Inflammatory macrophage (primary cell): ENCODE measurements at places on chromosomes 12 and 14.

DNA sequence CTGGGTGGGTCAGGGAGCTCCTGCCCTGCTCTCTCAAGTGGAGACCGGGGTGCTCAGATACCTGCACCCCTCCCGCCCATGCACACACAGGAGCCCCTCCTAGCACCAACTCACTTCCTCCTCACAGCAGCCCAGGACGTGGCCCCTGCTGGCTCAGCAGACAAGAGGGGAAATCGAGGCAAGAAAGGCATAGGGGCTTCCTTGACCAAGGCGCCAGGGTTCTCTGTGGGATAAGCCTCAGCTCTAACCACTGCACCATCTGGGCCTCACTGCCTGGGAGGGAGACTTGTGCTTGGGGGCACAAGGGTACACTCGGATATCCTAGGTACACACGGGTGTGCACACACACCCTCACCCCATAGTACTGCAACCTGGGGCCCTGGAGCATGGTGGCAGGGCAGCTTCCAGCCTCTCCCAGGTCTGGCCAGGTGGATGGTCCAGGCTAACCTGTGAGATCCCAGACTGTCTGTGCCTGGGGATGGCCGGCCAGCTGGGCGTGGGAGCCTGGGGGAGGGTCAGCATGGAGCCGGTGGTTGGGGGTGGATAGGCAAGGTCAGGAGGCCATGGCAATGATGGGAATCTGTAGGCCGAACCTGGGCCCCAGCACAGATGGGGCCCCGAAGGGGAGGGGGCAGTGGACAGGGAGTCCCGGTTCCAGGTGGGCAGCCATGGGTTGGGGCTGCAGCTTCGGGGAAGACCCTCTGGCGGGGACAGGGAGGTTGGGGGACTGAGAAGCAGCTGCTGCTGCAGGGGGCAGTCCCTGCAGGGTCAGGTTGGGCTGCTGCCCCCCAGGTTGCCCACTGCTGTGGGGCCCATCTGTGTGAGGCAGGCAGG is 312.4 kb downstream of the TMEM121 start:
- DNase-seq, result no peak

- no peak for DNase-seq
Observed at GRCh38 chr14:52429451-52429850, 115.3 kb downstream of the PTGER2 start.

GRCh38 chr14:90003526-90004307 is 48.0 kb downstream of the TDP1 start:
- no peak for DNase-seq

- no peak for DNase-seq
Observed at GRCh38 chr14:50601394-50601793, 41.4 kb downstream of the ATL1 start.

DNA sequence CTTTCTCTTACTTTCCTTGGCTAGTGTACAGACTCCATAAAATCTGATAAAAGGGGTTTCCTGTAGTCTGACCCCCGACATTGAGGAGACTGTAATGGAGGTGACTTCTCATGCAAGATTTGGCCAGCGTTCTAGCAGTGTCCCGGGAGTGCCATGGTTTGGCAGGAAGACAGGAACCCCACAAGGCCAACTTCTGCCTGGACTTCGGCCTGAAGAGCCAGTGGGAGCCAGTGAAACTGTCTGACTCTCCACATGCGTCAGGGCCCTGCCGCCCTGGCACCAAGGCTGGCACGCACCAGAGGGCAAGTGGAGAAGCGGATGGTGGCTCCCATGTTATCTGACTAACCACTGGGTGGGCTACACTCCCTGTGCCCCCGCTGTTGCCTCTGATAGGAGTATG is 70.5 kb downstream of the TMEM260 start:
- DNase-seq, result no peak

GRCh38 chr12:121770388-121770787 is 23.1 kb downstream of the RHOF start:
- DNase-seq, result no peak

DNA sequence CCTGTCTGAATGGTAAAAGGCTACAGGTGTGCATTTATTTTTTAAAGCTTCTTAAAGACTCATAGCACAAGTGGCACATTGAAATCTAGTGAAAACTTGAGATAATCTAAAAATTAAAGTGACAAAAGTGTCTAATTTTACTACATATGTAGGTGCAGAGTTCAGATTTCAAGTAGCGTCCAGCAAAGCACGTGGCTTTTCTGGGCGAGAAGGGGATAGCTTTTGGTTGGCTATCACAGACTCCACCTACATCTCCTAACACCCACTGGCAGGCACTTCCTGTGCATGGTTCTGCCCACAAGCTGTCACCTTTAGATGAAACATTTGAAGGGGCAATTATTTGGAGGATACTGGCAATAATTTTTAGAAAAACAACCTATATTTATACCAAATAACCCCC is 1.9 kb upstream of the PITPNM2 start:
- no peak for DNase-seq

- no peak for DNase-seq
Observed at GRCh38 chr14:42911642-42912041, 1305.0 kb downstream of the LRFN5 start.

- no peak for DNase-seq
Observed at GRCh38 chr12:93592641-93593406, 20.3 kb downstream of the SOCS2 start.

GRCh38 chr12:116558280-116559161 is 660 bp upstream of the MAP1LC3B2 start:
- DNase-seq, result peak; percentile 36

DNA sequence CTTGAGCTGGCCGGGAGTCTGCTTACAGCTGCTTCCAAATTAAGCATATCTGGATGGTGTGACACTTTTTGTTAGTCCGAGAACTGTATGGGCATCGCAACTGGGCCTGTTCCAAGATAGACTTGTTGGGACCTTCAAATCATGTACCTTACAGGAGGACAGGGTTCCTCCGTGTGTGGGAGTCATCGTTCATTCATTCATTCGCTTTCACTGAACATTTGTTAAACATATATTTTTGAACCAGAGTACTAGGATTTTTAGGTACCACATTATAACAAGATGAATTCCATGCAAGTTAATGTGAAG is 387 bp upstream of the IPO8 start:
- DNase-seq, result no peak

DNA sequence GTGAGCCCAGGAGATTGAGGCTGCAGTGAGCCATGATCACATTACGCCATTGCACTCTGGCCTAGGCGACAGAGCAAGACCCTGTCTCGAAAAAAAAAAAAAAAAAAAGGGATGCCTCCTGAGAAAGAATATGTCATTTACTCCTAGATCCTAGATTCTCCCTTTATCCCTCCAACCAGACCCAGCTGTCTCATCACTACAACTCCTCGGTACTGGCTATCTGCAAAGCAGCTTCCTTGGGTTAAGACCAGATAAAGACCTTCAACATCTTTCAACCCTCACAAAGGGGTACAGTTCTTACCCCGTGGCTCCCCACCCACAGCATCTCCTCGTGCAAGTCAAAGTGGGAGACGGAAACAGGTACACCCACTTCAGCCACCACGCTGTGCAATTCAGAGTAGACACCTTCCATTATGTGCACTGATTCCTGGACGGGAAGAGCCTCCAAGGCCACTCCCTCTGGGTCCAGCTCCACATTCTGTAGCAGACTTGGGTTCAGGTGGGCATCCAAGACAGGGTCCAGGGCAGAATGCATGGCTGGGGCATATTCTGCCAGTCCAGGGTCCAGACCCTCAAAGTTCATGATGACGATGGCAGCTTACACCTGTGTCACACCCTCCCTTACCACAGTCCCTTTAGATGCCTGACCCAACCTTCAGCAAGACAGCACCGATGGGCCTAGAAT is 1.1 kb downstream of the PAN2 start:
- DNase-seq, result no peak

DNA sequence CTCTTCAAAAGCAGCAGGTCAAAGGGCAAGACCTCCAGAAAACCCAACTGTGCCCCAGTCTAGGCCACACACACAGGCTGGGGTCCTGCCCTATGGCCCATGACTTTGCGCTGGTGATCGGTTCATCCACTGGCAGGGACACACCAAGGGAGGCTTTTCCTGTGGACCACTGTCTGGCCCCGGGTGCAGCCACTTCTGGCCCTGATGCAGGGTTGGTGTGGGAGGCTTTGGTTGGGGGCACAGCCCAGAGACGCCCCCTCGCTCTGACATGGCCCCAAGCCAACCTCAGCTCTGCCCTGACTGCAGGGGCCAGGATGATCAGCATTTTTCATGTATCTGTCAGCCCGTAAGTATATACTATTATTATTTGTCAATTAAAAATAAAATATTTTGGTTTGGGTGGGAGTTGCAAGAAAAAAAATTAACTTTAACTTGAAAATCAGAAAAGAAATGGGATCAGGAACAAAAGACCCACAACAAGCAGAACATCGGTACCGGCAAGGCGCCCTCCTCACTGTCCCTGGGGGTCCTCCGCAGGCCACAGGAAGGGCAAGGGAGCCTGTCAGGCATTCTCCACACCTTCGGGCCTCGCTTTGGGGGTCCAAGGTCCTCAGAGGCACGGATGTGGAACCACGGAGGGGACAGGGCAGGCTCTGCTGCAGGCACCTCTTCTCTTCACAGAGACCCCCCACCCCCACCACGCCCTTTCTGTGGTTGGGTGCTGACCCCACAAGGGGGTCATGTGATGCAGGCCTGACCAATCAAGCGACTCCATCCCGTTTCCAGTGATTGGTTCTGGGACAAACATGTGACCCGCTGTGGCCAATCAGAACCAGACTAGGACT is 181.5 kb upstream of the SFSWAP start:
- no peak for DNase-seq

- DNase-seq, result no peak
Observed at GRCh38 chr12:29354954-29355353, 26.0 kb downstream of the ERGIC2 start.

DNA sequence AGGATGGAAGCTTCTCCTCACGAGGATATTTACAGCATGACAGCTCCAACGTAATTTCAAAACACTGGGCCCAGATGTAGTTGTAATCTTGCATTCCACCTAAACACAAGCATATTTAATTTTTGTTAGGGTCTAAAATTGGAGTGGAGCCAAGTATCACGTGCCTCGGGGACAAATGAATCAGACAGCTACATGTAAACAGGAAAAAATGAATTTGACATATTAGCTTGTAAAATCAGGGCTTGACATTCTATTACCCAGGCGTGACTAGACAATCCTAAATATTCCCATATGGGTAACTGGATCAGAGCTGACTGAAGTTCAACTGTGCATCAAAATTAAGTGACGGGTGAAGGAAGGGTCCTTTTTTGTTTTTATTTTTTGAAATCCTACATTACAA is 59.0 kb downstream of the MDM2 start:
- no peak for DNase-seq

DNA sequence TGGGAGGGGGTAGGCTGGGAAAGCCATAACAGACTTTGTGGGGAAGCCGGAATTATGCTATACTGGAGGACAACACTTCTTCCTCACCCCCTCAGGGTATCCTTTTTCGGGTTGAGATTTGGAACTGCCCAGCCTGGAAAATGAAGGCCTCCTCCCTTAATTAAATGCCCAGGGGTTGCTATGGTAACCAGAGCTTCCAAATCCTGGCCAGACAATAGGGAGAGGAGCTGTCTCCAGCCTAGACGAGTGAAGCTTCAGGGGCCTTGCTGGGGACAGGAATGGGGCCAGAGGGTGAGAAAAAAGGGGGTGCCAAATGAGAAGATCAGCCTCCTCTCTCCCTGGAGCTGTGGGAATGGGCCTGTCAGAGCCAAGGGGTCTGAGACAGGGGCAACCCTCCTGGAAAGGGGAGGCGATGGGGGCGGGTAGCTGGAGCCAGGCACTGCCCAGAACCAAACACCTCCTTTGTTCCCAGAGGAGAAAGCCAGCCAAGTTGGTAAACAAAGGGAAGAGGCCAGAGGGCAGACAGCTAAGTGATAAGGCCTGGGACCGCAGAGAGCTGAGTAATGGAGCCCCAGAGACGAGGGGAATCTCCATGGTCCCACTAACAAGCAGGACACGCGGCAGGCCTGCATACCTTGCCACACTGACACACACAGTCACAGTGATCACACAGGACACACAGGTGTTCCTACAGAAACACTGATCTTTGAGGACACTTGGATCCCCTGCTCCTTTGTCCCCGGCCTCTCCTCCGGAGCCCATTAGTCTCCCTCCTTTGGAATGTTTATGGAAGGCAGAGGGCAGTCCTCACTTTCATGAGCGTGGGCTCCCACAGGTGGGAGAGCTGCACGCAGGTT is 17.9 kb upstream of the RND1 start:
- no peak for DNase-seq

GRCh38 chr12:132525833-132526455 is 36.0 kb downstream of the FBRSL1 start:
- DNase-seq, result no peak

- DNase-seq, result no peak
Observed at GRCh38 chr14:52399921-52400595, 85.9 kb downstream of the PTGER2 start.

- DNase-seq, result peak; percentile 63
Observed at GRCh38 chr12:25072906-25073650, 121.9 kb downstream of the DNAI7 start.

GRCh38 chr12:27608890-27609289 is 84.9 kb downstream of the PPFIBP1 start:
- DNase-seq, result no peak

GRCh38 chr14:55092341-55092740 is 36.7 kb upstream of the LGALS3 start:
- DNase-seq, result no peak

DNA sequence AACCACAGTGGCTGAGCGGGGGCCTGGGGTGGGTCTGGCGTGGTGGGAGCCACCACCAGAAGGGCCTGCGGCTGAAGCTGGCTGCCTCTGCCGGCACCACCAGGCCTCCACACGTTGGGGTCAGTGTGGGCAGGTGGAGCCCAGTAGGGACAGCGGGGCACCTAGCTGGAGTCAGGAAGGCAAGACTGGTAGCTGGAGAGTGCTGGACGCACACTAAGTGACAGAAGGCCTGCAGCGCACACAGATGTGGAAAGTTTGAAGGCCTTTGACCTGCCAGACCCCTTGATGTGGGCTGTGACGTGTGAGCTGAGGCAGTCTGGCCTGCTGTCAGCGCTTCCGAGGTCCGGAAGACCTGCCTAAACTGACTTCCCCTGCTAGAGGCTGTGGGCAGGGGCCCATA is 26.3 kb downstream of the RIN3 start:
- no peak for DNase-seq

- DNase-seq, result no peak
Observed at GRCh38 chr12:73159954-73160353, 887.8 kb downstream of the TRHDE start.

- no peak for DNase-seq
Observed at GRCh38 chr12:2212971-2213869, 160.4 kb downstream of the CACNA1C start.

DNA sequence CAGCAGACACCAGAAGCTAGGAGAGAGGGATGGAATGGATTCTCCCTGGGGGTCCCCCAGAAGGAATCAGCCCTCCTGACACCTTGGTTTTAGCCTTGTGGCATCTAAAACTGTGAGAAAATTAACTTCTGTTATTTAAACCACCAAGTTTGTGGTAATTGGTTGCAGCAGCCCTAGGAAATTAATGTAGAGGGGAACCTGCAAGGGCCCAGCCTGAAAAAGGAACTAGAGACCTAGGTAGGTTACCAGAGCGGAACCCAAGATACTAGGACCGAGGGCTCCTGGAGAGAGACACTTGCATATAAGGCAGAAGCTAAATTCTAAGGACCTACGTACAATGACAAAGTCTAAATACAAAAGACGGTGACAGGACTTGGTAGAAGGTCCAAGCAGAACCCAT is 8.1 kb upstream of the DENND5B start:
- no peak for DNase-seq
